ENCODE measurements at places on chromosomes 6 and 20.

DNA sequence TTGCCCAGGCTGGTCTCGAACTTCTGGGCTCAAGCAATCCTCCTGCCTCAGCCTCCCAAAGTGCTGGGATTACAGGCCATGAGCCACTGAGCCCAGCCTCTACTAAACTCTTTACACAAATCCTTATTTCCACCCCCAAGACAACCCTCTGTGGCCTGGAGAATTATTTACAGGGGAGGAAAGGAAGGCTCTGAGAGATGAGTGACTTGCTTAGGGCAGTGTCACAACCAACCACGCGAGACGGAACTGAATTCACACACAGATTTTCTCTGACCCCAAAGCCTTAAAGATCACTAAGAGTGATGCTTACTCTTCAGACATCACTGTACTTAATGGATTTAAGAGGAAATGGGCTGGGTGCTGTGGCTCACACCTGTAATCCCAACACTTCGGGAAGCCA, 86.2 kb downstream of the RIPOR3 start:
- DNase-seq, result no peak

GRCh38 chr6:81758221-81758620, 5.7 kb upstream of the TENT5A start:
- DNase-seq, result no peak

- no peak for DNase-seq
Observed at GRCh38 chr20:44707018-44707579, 8.1 kb upstream of the CCN5 start.

DNA sequence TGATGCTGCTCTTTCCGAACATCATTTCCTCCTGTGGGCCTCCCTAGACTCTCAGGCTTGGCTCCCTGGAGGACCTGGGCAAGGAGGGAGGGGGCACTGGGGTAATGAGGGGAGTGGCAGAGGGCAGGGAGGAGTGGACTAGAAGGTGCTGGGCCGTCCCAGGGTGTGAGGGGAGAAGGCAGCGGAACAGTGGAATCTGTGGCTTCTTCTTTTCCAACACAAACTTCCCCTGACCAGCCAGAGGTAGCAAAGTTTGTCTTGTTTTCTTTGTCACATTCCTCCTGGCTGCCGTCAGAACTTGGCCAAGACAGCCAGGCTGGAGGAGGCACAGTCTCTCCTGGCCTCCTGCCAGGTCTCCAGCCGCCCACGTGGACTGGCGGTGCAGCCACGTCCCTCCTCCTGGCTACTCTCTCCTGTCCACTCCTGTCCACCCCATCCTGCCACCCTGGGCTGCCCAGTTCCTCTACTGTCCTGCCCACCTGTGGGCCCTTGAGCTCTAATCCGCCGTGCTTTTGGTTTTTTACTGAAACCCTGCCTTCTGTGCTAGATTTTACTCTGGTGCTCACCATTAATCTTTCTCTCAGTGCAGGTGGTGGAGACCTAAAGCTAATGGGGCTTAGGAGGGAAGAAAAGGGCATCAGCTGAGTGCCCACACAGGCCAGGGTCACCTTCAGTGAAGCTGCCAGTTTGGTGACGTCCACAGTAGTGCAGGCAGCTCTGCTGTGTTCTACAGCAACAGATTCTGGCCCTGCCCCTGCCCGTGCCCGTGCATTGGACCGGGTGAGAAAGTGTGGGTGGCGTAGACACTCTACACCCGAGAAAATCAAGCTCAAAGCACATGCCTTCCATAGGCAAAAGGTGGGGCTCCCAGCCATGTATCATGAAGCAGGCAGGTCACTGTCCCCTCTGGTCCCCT, 2.8 kb upstream of the CDSN start:
- peak; percentile 53 for DNase-seq

DNA sequence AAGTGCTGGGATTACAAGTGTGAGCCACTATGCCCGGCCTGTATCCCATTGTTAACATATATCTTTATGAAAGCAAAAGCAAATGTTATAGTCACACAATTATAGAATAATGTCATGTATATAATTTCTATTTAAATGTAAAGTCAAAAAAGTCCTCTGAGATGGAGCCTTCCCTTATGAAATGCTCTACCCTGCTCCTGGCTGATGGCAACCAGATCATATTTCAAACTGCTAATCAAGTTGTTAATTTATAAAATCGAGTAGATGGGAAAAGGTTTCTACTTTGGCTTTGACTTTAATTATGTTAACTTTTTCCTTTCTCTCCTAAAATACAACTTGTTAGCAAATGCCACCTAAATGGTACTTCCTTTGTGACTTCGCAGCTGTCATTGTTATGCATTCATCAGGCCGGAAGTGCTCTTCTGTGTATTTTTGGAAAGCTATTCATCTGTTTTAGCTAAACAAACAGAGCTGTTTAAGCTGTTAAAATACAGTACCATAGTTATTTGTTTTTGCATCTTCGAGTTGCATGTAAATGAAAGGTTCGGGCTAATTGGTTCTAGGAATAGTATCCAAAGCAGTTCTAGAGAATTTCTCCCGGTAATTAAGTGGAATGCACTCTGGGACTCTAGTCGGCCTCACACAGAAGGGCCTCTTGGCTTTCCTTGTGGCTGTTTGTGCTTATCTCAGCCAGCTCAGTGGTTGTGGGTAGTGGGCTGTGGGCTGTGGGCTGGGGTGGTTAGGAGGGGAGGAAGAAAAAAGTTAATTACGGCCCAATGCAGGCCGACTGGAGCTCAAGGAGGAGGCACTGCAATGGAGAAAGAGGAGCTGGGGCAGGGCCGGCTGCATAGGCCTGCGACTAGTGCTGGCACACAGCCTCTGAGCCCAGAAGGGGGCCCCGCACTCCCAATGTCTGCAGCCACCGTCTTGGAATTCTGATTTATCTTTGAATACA, 34.8 kb downstream of the SLC35D3 start:
- DNase-seq, result no peak

DNA sequence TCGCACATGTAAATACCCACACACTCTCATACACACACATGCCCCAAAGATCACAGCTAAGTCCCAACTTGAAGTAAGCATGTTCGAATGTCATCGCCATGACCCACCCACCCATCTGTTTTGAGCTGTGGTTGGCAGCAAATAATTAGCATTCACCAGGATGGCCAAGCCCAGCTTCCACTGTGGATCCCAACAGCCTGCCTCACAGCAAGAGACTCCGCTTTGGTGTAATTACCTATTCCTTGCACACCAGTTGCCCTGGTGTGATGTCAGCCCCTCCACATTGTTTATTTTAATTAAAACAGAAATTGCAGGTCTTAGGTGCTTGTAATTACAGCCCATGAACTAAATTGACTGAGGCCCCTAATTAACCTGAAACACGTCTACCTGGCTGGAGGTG, 81.1 kb downstream of the MAFB start:
- DNase-seq, result no peak

All from fibroblast of mammary gland (primary cell).